ENCODE measurements at places on chromosomes 11 and 22.

GRCh38 chr22:49753961-49754695, 73.5 kb downstream of the BRD1 start:
- DNase-seq = peak; percentile 16

- no peak for DNase-seq
Measured at GRCh38 chr22:46934746-46935491, 172.5 kb downstream of the TBC1D22A start.

DNA sequence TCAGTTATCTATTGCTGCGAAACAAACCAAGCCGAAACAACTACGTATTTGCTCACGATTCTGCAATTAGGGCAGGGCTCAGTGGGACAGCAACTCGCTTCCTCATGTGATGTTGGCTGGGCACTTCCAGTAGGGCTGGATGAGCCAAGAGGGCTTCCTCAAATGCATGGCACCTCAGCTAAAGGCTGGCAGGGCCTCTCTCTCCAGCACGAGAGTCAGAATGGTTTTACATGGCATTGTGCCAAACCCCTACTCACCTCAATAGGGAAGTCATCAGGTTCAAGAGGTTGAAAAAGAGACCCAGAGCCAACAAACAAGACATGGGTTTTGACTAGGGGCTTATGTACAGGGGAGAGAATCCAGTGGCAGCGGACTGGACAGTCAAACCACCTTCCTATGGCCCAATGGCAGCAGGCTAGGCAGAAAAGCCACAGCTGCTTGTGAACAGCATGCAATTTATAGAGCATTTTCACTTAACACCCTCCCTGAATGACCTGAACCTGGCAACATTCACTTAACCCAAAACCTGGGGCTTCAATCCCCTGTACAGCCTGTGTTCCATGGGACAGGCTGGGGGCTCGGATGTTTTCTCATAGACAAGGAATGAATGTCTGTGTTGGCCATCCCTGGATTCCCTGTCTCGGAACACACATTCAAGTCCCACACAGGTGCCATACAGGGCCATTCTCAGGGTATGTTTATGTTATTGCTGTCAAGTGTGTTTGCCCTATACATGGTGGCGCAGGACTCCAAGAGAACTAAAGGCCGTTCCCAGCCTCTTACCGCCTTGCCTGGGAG, 154.2 kb upstream of the NAV2 start:
- no peak for DNase-seq

GRCh38 chr22:32378707-32379272, 21.1 kb downstream of the RFPL3 start:
- no peak for DNase-seq

DNA sequence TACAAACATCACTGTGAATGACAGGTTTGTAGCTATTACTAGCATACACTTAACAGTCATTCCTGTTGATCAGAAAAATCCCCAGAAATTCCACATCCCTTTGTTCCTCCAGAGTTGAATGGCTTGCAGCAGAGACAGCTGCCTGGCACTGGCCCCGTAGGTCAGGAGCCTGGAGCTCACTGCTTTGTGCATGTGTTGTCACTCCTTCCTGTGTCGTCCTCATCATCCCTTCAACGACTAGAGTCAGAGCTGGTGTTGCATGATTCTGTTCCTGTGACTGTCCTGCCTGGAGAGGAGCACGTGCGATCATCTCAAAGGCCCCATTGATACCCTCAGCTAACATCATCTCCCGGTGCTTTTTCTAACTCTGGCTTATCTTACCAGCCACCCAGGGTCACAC, 58.3 kb downstream of the LDLRAD3 start:
- no peak for DNase-seq

DNA sequence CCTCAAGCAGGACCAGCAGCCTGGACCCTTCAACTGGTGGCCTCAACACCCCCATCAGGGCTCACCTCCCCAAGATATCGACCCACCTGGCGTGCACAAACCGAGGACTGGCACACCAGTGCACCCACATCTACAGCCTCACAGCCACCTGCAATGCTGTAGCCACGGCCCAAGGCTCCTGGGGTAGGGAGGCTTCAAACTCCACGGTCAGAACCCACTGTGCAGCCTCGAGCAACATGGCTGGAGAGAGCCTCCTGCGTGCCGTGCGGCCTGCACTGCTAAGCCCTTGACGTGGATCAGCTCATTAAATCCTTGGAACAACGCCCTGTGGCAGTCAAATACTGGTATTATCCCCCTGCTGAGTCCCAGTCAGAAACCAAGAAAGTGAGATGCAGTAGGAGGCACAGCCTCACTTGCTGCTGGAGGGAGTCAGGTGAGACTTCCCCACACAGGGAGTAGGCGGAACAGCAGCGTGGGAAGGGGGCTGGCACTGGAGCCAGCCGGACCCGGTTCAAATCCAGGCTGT, 4.6 kb downstream of the CARD10 start:
- no peak for DNase-seq

GRCh38 chr22:50531962-50532674, 2.3 kb upstream of the TYMP start:
- DNase-seq = no peak

DNA sequence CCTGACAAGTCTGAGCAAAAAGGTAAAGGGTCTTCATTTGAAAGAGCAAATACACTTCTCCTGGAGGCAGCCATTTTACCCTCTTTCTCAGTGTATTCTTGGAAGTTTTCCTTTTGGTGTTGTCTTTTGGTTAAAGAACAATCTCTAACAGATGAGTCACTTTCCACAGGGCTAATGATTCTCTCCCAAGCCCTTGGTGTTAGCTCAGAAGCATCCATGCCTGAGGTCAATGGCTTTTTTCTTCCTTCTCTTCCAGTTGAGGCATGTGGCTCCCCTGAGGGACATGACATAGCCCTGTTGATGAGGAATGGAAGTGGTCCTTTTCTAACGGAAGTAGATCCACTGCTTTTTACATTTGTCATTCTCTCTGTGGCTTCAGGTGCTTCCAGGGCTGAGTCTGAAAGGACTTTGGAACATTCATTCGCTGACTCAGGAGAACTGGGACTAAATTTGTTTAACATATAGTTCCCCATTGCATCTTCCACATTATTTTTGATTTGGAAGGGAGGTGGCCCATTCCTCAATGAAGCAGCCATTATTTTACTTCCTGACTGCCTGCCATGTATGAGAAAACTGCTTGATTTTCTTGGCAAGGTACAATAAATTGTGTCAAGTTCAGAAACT, 13.8 kb upstream of the POGLUT3 start:
- no peak for DNase-seq

- DNase-seq = peak; percentile 72
Measured at GRCh38 chr22:26045051-26045450, 124.2 kb upstream of the SEZ6L start.

GRCh38 chr11:95304777-95305176, 73.8 kb upstream of the SESN3 start:
- no peak for DNase-seq

DNA sequence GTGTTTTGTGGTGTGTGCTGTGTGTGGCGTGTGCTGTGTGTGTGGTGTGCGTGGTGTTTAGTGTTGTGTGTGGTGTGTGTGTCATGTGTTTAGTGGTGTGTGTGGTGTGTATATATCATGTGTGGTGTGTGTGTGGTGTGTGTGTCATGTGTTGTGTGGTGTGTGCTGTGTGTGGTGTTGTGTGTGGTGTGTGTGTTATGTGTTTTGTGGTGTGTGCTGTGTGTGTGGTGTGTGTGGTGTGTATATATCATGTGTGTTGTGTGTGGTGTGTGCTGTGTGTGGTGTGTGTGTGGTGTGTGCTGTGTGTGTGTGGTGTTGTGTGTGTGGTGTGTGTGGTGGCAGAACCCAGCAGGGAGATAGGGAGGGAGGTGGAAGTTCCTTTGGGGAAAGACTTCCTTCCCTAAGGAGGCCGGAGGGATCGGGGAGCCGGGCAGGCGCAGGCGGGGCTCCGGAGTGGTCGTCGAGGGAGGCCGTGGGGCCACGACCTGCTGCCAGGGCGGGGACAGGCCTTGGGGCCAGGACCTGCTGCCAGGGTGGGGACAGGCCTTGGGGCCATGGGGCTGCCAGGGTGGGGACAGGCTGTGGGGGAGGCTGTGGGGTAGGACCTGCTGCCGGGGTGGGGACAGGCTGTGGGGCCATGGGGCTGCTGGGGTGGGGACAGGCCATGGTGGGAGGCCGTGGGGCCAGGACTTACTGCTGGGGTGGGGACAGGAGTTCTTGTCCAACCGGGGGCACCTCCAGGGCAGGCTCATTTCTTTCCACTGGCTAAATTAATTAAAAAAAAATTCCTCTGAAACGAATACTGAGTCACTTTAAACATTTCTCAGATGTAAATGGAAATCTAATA, 15.2 kb downstream of the PIM3 start:
- no peak for DNase-seq
